CD4-positive, alpha-beta memory T cell (primary cell): ENCODE measurements at places on chromosomes 5 and 9. TPM values are rescaled to one million over a fixed set of nuclear protein-coding genes. Genes with fewer than 3 reads are reported as not detected.

DNA sequence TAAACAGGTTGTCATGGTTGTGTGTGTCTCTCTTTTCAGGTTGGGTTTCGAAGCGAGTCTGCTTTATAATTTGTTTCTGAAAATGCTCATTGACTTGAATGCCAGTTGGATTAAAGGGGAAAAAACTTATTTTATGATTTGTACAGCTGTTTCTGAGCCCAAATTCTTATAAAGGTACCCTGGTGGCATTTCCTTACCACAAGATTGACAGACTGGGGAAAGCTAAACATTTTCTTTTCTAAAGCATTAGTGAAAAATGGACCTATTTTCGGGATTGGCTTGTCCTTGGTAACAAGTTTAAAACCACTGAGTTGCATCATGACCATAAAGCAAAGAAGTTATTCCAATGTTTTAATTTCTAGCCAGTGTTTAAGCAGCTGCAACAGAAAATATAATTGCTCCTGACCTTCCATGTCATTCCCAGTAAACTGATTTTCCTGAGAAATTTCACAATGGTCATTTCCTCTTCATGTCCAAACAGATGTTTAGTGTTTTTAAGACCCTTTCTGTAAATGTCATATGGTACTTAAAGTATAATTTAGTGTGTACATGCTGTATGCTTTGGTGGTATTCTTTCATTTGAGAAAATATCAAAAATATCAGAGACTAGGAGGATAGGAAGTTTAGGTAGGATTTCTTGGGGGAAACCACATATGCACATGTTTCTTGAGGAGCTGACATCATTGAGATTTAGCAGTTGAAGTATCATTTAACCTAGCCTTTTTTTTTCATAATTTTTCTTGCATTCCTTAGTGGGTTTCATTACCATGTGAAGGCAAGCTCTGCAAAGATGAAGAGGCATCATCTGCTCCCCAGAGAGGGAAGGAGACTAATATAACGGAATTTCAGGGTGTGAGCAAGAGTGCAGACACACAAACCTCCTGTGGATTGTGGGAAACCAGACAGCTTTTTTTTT is 667.1 kb upstream of the RGMB start:
- no peak for DNase-seq

DNA sequence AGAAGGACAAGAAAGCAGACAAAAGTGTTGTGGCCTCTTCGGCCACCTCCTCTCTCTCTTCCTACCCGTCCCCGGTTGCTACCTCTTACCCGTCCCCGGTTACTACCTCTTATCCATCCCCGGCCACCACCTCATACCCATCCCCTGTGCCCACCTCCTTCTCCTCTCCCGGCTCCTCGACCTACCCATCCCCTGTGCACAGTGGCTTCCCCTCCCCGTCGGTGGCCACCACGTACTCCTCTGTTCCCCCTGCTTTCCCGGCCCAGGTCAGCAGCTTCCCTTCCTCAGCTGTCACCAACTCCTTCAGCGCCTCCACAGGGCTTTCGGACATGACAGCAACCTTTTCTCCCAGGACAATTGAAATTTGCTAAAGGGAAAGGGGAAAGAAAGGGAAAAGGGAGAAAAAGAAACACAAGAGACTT is 2.4 kb downstream of the EGR1 start:
- DNase-seq = no peak

- DNase-seq = no peak
These were observed 3.6 kb downstream of the RPS23 start for GRCh38 chr5:82274343-82275211.

Gene DIPK1B
- polyA plus RNA-seq = not detected

Gene ACOT12
- not detected for polyA plus RNA-seq

DNA sequence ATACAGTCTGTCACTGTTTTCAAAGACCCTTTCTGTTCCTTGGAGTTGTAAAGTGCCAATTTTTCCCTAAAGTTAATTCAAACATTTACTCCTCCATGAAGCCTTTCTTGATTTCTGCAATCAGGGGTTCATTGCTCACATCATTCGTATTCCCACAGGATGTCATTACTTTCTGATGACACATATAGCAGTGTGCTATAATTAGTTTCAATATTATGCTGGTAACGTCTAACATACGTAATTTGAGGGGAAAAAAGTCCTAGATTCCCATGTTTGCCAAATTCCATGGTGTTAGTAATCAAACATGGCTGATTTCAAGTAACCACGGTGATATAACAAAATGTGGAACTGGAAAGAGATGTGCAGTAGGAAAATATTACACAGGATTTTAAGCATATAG is 468.2 kb upstream of the MEF2C start:
- DNase-seq = no peak

Gene MRPS30
- polyA plus RNA-seq = 67.7 TPM

Gene PDGFRB
- polyA plus RNA-seq = not detected

GRCh38 chr9:114671605-114672004 is 10.4 kb downstream of the TEX48 start:
- no peak for DNase-seq

Gene NTRK2
- polyA plus RNA-seq = 0.18 TPM

DNA sequence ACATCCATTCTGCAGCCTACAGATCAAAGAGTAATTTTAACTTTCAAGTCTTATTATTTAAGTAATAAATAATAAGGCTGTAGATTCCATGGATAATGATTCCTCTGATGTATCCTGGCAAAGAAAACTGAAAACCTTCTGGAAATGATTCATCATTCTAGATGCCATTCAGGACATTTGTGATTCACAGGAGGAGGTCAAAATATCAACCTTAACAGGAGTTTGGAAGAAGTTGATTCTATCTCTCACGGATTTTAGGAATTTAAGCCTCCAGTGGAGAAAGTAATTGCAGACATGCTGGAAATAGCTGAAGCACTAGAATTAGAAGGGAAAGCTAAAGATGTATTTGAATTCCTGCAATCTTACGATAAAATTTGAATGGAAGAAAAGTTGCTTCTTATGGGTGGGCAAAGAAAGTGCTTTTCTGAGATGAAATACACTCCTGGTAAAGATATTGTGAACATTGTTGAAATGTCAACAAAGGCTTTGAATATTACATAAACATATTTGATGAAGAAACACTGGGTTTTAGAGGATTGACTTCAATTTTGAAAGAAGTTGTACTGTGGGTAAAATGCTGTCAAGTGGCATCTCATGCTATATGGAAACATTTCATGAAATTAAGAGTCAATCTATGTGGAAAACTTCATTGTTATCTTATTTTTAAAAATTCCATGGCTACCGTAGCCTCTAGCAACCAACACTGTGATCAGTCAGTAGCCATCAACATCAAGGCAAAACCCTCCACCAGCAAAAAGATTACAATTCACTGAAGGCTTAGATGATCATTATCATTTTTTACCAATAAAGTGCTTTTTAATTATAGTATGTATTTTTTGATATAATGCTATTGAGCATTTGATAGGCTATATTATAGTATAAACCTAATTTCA is 1141.0 kb downstream of the CDH12 start:
- DNase-seq = no peak

DNA sequence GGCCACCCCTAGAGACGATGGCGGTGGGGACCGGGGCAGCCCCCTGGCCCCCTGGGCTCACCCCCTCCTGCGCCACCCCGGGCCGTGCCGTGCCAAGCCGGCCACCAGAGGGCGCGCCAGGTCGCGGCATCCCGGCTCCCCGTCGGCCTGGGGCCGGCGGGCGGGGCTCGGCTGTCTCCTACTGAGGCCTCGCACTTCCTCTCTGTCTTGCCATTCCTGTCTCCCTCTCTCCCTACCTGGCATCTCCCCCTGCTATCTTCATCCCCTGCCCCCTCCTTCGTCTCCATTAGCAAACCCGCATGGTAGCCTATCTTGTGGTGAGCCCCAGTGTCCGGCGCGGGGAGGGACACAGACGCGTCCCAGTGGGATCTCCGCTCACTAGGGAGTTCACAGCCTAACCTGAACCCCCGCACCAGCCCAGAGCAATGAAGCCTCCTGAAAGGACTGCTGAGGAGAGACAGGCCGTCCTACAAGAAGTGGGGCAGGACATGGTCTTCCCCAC is 29.8 kb upstream of the FABP6 start:
- DNase-seq = peak; percentile 46

- no peak for DNase-seq
These were observed 538.5 kb upstream of the DMAC1 start for GRCh38 chr9:8337834-8338766.

DNA sequence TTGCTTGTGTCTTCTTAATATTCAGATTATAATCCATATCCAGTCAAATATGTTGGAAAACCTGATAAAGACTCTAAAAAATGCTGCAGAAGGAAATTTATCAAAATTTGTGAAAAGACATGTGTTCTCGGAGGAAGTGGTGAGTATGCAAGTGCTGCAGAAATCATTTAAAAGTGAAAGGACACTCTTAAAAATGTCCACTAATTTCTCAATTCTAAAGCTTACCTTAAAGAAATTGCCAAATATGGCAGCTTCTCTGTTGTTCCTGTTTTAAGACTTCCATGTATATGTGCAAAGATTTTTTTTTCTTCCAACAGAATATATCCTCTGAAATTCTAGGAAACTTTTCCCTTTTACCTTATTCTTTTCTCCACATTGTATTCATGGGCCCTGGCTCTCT is 32.4 kb downstream of the PTCD2 start:
- DNase-seq = no peak

- DNase-seq = no peak
These were observed 51.4 kb upstream of the CAST start for GRCh38 chr5:96610747-96611146.

Gene CDKN2B-AS1
- not detected for polyA plus RNA-seq

GRCh38 chr5:167861928-167862426 is 429.5 kb upstream of the WWC1 start:
- DNase-seq = no peak

DNA sequence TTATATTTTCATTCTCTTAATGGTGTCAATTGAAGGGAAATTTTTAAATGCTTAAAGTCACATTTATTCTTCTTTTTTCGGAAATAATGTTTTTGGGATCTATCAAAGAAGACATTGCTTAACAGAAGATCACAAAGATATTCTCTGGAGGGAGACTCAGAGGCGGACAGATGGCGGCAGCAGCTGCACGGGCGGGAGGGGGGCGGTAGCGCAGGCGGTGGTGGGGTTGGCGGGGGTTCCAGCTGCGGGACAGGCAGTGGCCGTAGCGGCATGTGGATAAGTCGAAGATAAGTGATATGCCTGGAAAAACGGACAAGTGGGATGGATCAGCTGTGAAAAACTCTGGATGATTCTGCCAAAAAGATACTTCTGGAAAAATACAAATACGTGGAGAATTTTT is 31.6 kb upstream of the ZDHHC11B start:
- DNase-seq = no peak

Gene ZFYVE16
- polyA plus RNA-seq = 6.5 TPM

Gene DMAC1
- polyA plus RNA-seq = 29.2 TPM

Gene CCL27
- 0.59 TPM for polyA plus RNA-seq
